Cerebellum (tissue), 4 donors: ENCODE measurements at places on chromosomes 12 and 14. TPM values are rescaled to one million over a fixed set of nuclear protein-coding genes. Genes with fewer than 3 reads are reported as not detected.

- DNase-seq: no peak
Measured at GRCh38 chr14:100539766-100540140, 47.5 kb downstream of the BEGAIN start.

- DNase-seq: no peak
Measured at GRCh38 chr12:62254967-62255366, 5.2 kb upstream of the USP15 start.

The ZBTB25 gene
- total RNA-seq: 18.1 TPM

The TAS2R8 gene
- 1.5 TPM for total RNA-seq

GRCh38 chr14:81676395-81676794 lies 142.7 kb upstream of the SEL1L start:
- no peak for DNase-seq

The AMIGO2 gene
- total RNA-seq: 5.8 TPM

DNA sequence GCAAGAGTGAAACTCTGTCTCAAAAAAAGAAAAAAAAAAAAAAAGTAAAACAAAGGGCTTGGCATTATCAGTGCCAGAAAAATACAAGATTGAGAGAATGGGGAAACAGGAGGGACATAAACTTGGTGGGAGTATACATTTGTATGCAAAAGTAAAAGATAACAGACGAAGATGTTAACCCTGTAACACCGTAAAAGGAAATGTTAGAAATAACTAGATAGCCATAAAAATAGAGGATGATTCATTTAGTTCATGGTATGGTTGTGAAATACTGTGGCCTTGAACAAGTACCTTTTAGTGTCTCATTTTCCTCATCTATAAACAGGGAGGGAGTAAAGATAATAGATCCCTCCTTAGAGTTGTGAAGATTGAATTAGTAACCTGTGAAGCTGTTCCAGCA lies 33.3 kb downstream of the ATP2A2 start:
- DNase-seq: no peak

- no peak for DNase-seq
Measured at GRCh38 chr14:67680941-67681340, 6.5 kb upstream of the VTI1B start.

DNA sequence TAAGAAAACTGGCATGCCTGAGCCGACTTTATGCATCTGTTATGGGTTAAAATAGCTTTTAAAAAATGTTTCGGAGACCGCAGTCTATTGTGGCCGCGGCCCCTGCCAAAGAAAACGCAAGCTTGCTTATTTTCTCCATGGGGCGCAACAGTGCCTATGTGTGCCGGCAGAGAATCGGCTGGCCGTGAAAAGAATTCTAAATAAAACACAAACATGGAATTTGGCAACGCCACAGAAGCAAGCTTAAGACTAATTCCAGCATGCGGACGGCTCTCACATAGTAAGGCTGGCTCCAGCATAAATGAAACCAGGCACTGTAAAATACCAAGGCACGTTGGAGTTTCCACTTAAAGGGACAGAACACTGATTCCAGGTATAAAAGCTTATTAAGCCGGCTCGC lies 56.7 kb downstream of the BCL11B start:
- peak; percentile 39 for DNase-seq

The C14orf132 gene
- 91.6 TPM for total RNA-seq

DNA sequence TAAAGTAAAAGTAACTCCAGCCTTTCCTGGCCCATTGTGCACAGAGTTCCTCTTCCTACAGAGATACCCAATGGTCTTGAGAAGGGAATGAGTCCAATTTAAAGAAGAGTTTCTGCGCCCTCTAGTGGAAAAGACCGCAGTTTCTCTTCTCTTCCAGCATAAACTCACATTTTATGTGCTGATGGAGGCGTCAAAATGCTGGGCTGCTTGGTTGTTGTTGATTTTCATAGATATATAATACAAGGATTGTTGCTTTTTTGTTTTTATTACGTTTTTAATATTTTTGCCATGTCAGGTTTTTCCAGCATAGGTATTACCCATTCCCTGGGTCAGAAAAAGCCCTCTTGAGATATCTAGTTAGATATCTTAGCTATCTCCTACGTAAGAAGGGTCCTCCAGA lies 356.9 kb upstream of the STXBP6 start:
- no peak for DNase-seq

GRCh38 chr12:81468206-81468605 lies 290.9 kb downstream of the PPFIA2 start:
- DNase-seq: peak; percentile 19

DNA sequence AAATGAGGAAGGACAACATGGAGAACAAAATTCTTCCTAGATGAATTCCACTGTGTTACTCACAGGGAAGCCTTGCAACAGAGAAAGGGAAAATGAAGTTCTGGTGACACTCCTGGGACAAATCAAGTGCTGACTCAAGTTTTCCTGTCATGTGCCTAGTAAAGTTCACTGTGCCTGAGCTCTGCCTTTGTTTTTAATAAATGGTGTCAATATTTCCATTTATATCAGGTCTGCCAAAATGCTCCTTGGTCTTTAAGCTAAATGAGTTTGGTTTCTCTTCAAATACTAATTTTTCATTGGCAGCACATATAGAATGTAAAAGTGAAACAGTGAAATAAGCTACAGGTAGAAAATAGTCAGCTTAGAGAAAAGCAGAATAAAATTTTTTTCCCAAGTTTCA lies 33.0 kb downstream of the HIGD1C start:
- DNase-seq: no peak

The FAM222A gene
- total RNA-seq: 8.4 TPM

- peak; percentile 58 for DNase-seq
Measured at GRCh38 chr12:69284131-69284530, 44.8 kb downstream of the CPSF6 start.

DNA sequence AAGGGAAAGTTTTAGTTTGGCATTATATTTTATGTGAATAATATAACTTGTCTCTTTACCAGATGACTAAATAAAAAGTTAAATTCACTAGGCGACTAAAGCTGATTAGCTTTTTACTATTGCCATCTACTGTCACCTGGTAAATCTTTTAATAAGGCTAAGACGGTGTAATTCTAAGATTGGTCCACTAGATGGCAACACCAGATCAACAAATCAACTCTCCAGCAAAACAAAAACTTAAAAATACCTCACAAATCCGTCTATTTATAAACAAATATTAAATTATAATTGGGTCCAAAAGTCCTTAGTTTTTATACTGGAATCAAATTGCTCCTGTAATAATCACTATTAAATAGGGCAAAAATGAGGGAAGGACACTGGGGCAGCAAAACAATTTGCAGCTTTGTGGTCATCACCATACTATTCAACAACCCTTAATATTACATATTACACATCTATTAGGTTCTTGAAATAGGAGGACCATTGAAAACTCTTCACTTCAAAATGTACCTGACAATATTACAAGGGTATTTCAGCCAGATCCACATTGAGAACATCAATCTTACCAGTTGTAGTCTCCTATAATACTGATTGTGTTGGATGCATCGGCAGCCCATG lies 47.9 kb downstream of the GALC start:
- peak; percentile 17 for DNase-seq

The GDF3 gene
- total RNA-seq: not detected

The NEUROD4 gene
- total RNA-seq: 9.9 TPM

GRCh38 chr12:128745772-128746689 lies 77.7 kb downstream of the SLC15A4 start:
- no peak for DNase-seq

GRCh38 chr12:10151621-10152020 lies 20.3 kb downstream of the OLR1 start:
- no peak for DNase-seq

DNA sequence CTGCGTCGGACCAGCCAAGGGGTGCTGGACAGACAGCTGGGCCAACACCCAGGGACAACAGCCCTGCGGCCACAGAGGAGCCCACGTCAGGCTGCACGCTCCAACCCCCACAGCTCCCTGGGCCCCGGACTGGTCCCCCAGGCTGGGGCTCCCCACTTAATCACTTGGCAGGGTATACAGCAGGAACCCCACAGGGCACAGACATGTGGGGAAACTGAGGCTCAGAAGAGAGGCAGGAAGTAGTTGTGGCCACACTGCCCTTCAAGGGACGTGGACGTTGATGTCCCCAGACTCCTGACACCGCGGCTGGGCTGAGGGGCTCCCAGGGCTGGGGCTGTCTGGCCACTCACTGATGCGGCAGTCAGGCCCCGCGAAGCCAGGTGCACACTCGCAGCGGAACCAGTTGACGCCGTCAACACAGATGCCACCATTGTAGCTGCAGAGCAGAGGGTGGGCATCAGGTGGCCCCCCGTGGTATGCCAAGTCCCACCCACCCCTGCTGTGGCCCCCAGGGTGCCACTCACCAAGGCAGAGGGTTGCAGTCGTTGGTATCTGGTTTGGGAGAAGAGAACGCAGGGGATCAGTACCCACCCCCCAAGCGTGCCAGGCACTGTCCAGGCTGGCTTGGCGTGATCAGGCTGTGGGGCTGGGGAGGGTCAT lies 21.5 kb downstream of the JAG2 start:
- DNase-seq: no peak

GRCh38 chr14:54174457-54174856 lies 217.8 kb upstream of the BMP4 start:
- no peak for DNase-seq

- no peak for DNase-seq
Measured at GRCh38 chr14:65164825-65165135, 62.5 kb upstream of the MAX start.

The IRAK3 gene
- 12.6 TPM for total RNA-seq

GRCh38 chr12:27705263-27705662 lies 5.4 kb upstream of the MRPS35 start:
- DNase-seq: no peak

The PIWIL1 gene
- 0.45 TPM for total RNA-seq

DNA sequence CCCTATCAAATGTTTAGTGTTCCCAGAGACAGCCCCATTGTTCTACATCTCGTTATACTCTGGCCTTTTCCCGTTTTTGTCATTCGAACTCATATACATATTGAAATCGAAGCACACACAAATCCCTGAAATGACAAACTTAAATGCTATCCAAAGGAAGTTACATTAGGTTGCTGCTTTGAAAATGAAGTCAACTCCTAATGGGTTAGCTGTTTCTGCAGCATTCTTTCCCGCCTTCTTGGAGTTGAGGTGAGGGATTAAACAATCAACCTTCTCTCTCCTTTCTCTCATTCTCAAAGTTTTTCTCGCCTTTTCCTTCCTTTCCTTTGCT lies 642 bp upstream of the PHC1 start:
- peak; percentile 16 for DNase-seq

- DNase-seq: no peak
Measured at GRCh38 chr12:126534495-126534894, 1469.3 kb downstream of the AACS start.
